Activated CD4-positive, CD25-positive, alpha-beta regulatory T cell treated with anti-CD3 and anti-CD28 coated beads, Interleukin-2, amount 50 U/mL, for 72 hours (primary cell): ENCODE measurements at places on chromosomes 6 and 20.

DNA sequence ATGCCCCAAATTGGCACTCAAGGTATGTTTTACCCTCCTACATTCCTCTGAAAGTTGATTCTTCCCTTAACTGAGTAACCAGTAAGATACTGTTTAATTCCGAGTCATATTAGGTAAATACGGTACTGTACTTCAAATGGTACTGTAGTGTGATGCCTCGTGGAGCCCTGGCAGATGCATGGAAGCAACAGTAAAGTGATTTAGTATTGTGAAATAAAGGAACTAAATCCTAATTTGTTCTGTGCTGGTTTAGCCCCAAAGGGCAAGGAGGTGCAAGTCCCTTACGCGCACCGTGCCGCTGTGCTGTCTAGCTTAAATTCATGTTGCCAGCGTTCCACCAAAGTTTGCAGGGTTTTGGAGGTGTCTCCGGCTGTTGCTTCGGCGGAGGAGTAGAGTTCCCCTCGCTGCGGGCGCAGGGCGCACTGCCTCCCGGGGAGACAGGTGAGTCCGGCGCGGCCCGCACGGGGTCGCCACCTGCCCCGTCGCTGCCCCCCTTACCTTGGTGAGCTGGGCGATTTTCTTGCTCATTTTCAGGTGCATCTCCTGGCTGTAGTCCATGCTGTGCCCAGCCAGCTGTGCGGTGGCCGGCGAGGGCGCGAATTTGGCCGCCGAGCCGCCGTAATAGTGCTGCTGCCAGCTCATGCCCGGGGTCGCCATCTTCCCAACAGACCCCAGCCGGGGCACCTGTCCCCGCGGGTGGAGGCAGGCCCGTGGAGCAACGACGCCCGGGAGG is 655 bp downstream of the FAM184A start:
- DNase-seq, result peak; percentile 51

DNA sequence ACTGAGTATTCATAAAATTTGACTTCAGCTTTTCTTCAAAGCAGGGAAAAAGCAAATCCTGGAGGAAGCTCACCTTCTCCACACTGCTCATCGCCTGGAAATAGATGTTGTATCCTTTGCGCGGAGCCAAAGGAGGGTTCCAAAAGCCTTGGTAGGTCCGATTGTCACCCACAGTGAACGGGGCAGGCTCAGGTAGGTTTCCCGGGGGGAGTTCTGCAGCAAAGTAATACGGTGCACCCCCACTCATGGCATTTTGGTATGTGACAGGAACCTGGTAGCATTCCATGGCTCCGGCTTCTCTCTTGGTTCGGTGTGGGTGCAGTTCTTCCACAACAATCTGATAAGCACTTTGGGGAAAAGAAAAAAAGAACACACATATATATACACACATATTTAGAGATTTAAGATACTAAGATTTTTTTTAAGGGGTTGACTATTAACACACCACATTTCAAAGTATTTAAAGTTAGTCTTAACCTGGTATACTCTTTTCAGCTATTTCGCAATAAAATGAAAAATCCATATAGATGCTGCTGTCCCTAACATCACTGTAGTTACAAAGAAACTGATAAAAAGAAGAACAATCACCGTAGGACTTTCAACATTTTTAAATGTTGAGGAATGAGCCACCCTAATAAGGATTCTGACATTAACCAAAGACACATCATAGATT is 166.7 kb upstream of the THEMIS start:
- no peak for DNase-seq

GRCh38 chr20:40575851-40576250 is 113.2 kb downstream of the MAFB start:
- DNase-seq, result no peak

DNA sequence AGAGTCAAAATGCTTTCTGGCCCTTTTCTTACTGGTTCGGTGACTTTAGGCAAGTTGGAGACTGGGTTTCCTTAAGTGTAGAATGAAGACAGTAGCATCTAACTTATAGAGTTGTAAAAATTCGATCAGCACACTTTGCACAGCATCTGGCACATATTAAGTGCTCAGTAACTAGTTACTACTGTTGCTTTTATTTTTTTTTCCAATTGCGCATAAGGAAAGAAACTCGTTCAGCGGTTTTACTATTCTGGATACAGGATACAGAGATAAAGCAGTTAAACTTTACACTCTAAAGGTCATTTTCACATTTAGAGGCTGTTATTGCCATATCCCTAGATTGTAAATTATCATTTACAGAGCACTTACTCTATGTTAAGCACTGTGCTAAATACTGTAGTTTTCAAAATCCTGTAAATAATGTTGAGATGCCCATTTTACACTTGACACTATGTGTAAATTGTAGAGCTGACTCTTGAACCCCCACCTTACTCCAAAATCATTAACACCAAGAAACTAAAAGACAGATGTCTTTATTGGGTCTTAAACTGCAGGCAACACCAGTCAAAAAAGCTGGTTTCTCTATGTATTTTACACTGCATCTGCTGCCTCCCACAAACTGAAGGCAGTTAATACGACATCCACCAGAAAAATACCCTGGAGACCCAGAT is 886 bp downstream of the ROMO1 start:
- DNase-seq, result no peak

- no peak for DNase-seq
These were observed 1.2 kb downstream of the ECI2 start for GRCh38 chr6:4133941-4134838.

- no peak for DNase-seq
These were observed 140.8 kb downstream of the ALDH8A1 start for GRCh38 chr6:134809130-134809529.

GRCh38 chr20:24798930-24799705 is 150.0 kb upstream of the CST7 start:
- DNase-seq, result no peak

- DNase-seq, result no peak
These were observed 266.8 kb downstream of the EPM2A start for GRCh38 chr6:145468534-145468933.

- DNase-seq, result no peak
These were observed 26.1 kb upstream of the C20orf204 start for GRCh38 chr20:64009811-64010387.

- no peak for DNase-seq
These were observed 46.9 kb downstream of the ANKRD6 start for GRCh38 chr6:89479897-89480296.

GRCh38 chr20:25047766-25048165 is 10.2 kb downstream of the ACSS1 start:
- no peak for DNase-seq

- peak; percentile 5 for DNase-seq
These were observed 11.3 kb downstream of the APMAP start for GRCh38 chr20:24981282-24981681.

GRCh38 chr6:157335829-157336228 is 12.5 kb upstream of the TMEM242 start:
- DNase-seq, result no peak

DNA sequence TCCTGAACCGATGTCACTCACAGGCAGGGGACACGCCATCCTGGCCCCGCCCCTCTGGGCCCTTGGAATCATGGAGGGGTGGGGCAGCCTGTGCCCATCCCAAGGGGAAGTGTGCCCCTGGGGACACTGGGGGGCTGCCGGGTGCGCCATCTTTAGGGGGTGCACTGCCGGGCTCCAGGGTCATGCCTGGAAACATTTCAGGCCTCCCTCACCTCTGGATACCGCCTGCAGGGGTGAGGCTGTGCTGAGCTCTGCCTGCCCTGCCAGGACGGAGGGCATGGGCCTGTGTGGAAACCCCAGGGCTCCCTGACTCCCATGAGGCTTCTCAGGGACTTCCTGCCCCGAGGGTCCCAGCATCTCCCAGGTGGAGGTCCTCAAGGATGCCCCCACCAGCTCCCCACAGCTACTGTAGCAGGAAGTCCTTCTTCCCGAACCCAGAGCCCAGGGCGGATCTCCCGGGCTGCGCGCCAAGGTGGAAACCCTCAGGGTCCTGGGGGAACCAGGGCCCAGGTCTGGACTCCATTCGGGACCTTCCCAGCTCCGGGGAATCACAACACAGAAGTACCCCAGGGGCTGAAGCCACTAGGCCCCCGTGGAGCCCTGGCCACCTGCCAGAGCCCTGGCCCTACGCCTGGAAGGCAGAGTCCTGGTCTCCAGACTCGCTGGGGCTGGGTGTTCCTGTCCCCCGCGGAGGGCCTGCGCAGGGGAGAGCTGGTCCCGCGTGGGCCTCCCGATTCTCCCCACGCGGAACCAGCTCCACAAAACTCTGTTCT is 15.6 kb downstream of the CHRNA4 start:
- no peak for DNase-seq

DNA sequence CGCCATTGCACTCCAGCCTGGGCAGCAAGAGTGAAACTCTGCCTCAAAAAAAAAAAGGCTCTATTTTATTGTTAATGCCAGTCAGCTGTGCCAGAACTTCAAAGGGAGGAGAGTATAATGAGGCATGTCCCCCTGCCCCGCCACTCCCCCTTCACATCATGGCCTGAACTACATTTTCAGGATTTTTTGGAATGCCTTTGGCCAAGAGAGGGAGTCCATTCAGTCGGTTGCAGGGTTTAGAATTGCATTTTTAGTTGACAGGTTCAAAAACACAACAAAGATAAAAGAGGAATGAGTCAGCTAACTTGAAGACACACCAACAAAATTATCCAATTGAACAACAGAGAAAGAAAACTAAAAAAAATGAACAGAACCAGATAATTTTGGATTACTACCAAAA is 59.1 kb downstream of the CEP43 start:
- DNase-seq, result no peak

- DNase-seq, result no peak
These were observed 567.4 kb upstream of the PTCHD4 start for GRCh38 chr6:48678390-48678789.

GRCh38 chr20:20363799-20364592 is 3.9 kb upstream of the INSM1 start:
- no peak for DNase-seq

DNA sequence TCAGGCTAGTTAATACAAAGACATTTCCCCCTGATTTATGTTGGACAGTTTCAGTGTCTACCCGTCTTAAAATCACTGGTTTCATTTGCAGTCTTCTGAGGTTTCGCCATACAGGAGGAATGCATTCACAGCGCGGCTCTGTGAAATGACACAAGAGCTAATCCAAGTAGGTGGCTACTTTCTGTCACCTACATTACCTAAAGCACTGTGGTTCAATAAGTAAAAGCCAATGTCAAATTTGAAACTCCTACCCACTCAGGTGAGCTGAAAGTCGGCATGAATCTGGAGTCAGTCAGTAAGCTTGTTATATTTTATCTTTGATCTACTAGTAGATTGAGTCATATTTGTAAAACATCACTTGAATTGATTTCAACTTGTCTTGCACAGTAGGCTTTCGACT is 370.8 kb downstream of the LAMA2 start:
- no peak for DNase-seq

DNA sequence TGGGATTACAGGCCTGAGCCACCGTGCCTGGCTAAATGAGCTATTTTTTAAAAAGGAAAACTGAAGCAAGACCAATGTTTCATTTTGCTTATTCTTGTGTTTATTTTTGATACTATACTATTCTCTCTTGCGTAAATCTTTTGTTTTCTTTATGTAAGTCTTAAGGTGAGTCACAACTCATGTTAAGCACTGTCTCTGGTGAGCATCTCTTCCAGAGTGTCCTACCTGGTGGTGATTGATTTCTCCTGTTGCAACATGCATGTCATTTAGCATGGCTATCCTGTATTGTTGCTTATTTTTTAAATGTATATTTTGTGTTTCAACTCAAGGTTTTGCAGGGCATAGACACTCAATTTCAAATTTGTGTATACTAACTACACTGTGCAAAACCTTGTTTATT is 336.0 kb downstream of the RFPL4B start:
- DNase-seq, result no peak

- DNase-seq, result no peak
These were observed 134.0 kb downstream of the PDE7B start for GRCh38 chr6:135985471-135985870.

DNA sequence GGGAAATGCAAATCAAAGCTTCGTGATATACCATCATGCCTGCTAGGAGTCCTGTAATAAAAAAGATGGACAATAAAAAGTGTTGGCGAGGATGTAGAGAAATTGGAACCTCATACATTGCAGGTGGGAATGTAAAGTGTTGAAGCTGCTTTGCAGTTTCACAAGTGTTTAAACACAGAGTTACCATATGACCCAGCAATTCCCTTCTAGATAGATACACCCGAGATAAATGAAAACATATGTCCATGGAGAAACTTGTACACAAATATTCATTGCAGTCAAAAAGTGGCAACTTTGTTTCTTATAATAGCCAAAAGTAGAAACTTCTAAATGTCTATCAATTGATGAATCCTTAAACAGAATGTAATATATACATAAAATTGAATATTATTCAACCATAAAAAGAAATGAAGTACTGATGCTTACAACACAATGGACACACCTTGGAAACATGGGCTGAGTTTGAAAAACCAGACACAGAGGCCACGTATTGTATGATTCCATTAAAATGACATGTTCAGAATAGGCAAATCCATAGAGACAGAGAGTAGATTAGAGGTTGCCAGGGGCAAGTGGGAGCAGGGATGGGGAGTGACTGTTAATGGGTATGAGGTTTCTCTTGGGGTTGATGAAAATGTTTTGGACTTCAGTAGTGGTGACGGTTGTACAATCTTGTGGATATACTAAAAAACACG is 20.8 kb upstream of the ERVFRD-1 start:
- DNase-seq, result no peak

GRCh38 chr6:136464148-136464547 is 86.1 kb downstream of the MAP7 start:
- no peak for DNase-seq

DNA sequence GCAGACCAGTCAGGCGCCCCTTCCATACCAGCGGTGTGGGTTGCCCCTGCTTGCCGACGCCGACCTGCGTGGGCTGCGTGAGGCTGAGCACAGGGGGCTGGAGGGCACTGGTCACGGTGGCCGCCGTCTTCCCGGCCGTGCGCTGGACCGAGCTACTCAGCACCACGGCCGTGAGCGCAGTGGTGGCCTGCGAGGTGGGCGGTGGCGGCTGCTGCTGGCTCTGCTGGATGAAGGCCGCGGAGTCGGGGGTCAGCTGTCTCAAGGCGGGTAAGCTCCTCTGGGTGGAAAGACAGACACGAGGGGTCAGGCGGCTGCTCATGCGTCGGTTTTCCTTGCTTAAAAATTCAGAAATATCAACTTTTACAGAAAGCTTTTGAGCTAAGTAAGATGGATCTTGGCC is 59.2 kb downstream of the TAF4 start:
- no peak for DNase-seq

DNA sequence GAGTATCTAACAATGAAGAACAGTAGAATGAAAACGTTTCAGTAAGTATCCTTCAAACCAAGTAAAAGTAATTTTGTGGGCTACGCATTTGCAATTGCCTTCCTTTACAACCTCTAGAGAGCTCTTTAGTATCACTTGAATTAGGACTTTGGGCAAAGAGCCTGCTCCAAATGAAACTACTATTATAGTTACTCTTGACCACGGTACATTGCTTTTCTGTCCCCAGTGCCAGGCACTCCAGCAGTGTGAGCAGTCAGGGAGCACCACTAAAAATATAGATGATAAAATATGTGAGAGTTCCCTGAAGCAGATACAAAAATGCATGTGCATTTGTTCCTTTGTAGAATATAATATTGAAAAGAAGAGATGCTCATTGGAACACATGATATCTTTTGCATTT is 450.1 kb upstream of the MANEA start:
- DNase-seq, result no peak

- no peak for DNase-seq
These were observed 28.8 kb upstream of the VEGFA start for GRCh38 chr6:43740961-43741764.

GRCh38 chr20:33789109-33789857 is 21.9 kb upstream of the CHMP4B start:
- DNase-seq, result no peak
